ENCODE measurements at places on chromosomes 4 and X.

- DNase-seq: no peak
Measured at GRCh38 chr4:15875663-15876460, 62.7 kb downstream of the FGFBP1 start.

DNA sequence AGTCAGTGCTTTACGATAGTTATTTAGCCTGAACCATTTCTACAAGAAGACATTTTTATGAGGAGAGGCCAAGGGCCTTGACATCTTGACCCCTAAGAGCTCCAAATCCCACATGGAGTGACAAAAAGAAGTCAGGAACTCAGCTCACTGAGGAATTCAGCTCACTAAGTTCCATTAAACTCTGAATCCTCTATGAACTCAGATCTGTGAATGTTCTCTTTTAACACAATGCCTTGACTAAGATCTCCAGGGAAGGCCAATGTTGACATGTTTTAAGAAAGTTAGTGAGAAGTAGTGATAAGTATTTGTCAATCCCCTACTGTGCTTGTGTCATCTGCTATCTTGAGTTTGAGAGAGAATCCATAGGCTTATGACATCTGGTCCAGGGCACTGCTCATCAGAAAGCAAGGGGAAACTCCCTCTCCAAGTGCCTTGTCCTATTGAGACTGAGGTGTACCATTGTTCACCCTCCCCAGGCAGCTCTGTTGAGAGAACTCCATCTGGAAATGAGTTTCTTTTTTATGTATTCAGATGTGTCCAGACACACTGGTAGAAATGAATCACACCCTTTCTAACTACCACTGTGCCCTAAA, 68.7 kb upstream of the PCDH19 start:
- DNase-seq: no peak

DNA sequence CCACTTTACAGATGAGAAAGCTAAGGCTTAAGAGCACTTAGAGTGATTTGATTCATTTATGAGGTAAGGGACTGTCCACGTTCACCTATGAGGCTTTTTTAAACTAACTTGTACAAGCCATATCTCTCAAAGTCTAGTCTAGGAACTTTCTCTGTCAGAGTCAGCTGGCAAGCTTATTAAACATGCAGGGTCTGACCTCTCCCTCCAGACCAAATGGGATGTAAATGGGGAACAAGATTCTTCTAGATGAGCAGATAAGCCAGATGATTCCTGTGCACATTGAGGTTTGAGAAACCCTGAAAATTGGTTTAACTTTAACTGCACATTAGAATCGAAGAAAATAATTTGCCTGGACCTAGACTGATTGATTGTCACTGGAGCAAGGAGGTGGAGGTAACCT, 160.0 kb upstream of the SPRY1 start:
- DNase-seq: no peak

DNA sequence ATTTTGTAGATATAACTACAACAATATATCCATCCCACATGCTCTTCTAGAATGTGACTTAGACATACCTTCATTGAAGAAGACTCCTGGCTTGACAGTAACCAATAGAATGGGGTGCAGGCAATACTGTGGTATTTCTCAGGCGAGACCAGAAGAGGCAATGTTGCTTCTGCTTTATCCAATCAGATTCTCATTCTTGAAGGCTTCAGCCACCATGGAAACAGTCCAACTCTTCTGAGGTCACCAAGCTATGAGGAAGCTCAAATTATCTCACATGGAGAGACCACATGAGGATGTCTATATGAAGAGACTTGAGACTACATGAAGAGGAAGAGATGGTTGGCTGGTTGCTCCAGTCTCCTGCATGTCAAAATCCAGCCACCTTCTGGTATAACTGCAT, 469.9 kb downstream of the PCDH10 start:
- DNase-seq: no peak

- DNase-seq: no peak
Measured at GRCh38 chr4:14254252-14254651, 626.7 kb upstream of the BOD1L1 start.

DNA sequence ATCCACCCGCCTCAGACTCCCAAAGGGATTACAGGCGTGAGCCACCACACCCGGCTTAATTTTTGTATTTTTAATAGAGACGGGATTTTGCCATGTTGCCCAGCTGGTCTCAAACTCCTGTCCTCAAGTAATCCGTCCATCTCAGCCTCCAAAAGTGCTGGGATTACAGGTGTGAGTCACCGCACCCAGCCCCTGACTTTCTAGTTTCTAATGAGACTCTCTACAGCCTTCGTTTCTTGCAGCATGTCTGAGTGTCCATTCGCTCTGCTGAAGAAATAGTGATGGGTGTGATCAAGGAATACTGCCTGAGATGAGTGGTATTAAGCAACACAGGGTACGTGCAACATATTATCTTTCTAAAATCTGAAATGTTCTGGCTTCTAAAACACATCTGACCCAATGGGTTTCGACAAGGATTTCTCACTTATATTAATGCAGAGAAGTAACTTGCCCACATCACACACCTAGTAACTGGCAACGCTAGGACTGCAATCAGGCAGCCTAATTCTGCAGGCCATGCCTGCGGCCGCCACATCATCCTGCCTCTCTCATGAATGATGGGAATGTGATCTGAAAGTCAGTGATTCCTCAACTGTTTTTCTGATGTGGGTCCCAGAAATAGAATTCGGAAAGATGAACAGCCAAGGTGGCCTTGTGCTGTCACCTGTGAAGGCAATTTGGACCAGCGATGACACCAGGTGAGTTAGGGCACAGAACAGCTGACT, 74.3 kb downstream of the RBM47 start:
- no peak for DNase-seq

GRCh38 chr4:102862016-102862415, 6.8 kb upstream of the CISD2 start:
- DNase-seq: no peak

DNA sequence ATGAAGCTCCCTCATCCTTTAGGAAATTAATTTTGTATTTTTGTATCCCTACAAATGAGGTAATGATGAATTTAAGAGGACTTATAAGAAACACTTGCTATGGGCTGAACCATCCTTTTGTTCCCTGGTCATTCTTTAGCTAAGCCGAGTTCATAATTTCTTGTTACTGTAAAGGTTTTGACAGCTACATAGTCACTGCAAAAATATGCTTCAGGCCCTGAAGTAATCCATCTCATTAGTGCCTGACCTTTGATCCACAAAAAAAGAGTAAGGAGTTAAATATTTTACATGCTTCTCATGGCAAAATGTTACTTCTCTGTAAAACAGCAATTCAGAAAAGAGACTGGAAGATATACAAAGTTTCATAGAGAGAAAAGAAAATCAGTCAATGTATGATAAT, 290.6 kb upstream of the SLIT2 start:
- no peak for DNase-seq

DNA sequence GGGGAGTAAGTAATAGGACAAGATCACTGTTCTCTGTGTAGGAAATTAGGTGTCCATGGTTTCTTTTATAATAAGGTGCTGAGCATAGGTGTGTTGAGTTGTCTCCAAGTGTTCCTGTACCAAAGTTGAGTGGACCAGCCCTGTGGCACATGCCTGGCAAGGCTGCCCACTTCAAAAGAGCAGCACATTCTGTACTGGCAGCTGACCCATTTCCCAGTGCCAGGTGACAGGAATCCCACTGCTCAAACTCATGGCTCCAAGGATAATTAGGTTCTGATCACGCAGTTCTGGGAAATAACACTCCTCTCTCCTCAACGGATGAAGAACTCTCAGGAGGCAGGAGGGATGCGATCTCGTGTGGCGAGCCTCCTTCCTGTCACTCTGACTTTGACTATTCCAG, 12.8 kb upstream of the LGI2 start:
- no peak for DNase-seq

- no peak for DNase-seq
Measured at GRCh38 chr4:150518559-150518958, 63.4 kb upstream of the MAB21L2 start.

DNA sequence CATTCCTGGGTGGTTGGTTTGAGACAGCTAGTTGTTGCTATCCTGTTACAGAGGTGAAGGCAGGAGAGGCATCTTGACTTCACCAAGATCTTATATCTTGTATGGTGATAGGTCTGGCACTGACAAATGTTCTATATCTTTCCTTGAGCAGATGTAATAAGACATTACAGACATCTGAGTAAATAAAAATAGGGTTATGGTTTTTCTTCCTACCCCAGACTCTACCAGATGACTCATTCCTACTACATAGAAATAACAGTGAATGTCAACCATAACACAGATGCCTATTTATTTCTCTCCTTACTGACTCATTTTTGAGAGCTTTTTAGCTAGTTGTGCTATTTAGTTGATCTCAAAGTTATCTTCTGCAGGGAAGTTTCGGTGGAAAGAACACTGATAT, 21.9 kb downstream of the HNRNPH2 start:
- no peak for DNase-seq

GRCh38 chrX:100895365-100896075, 21.4 kb upstream of the NOX1 start:
- DNase-seq: no peak

DNA sequence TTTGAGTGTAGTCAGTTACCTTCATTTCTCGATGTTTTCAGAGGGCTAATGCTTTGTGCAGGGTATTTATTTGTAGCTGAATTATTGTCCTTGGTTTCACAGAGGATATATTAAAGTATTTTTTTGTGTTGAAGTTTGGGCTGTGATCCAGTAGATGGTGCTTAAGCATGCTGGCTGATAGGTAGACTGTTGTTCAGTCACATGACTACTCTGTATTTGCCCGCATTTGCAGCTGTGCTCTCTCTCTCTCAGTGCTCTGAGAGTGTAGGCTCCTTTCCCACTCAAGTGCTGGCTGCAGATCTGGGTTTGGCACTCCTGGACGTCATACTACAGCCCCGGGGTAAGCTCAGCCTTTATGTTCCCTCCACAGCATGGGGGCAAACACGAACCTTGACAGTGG, 21.7 kb downstream of the RAB40AL start:
- DNase-seq: no peak

- DNase-seq: no peak
Measured at GRCh38 chr4:80027611-80028010, 45.4 kb downstream of the ANTXR2 start.

GRCh38 chr4:8241895-8242696, 27.5 kb upstream of the HTRA3 start:
- DNase-seq: peak; percentile 37

GRCh38 chr4:6502147-6502546, 29.7 kb upstream of the PPP2R2C start:
- no peak for DNase-seq

DNA sequence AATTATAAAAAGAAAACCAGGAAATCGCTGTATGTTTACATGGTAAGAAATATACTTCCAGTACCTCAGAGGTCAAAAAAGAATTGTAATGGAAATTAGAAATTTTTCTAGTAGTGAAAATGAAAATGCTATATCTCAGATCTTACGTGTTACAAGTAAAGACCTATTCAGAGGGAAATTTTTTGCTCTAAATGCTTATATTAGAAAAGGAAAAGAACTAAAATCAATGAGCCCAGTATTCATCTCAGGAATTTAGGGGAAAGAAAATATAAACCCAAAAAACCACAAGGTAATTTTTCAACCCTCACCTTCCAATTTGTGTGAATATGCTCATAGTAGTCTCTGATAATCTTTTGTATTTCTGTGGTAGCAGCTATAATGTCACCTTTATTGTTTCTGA, 145.6 kb downstream of the RAP1GDS1 start:
- DNase-seq: no peak

DNA sequence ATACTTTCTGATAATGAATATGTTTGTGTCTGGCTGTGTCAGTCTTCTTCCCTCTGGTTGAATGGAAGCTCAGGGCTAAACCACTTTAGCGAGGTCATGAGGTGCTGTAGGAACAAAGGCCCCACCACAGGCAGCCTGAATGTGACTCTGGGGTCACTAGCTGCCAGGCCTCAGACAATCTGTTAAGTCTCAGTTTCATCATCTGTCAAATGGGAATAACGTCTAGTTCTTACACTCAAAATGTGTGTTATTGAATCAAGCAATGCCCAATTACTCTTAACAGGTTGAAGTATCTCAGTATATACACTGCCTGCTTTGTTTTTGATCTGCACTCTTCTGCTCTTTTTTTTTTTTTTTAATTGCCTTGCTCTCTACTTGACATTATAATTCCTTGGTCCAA, 148.6 kb downstream of the STK32B start:
- no peak for DNase-seq

GRCh38 chr4:105145156-105145902, 1.3 kb upstream of the TET2 start:
- no peak for DNase-seq

- no peak for DNase-seq
Measured at GRCh38 chrX:40467454-40467853, 113.3 kb upstream of the ATP6AP2 start.

GRCh38 chr4:138892483-138893407, 122.8 kb upstream of the NOCT start:
- no peak for DNase-seq

- no peak for DNase-seq
Measured at GRCh38 chrX:66731398-66731797, 92.5 kb upstream of the EDA2R start.

DNA sequence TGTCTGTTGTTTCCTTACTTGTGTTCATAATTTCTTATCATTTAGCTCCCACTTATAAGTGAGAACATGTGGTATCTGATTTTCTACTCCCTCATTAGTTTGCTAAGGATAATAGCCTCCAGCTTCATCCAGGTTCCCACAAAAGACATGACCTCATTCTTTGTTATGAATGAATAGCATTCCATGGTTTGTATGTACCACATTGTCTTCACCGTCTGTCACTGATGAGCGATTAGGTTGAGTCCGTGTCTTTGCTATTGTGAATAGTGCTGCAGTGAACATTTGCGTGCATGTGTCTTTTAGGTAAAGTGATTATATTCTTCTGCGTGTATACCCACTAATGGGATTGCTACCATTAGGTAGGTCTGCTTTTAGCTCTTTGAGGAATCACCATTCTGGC, 624.3 kb upstream of the EPHA5 start:
- no peak for DNase-seq

DNA sequence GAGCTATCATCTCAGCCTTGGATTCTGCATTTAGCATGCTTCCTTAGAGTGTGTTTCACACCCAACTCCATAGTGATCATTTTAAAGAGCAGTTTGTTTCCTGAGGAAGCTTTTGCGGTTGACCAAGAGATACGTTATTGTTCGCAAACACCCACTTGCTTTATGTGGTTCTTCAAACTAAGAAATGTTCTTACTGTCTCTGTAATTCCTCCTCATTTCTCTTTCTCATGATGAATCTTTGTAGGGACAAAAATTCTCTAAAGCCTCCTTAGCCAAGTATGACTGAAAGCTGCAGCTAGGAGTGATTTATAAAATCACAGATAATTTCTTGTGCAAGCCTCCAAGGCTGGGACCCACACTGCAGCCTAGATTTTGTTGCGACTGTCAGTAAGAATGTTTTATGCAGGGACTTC, 10.0 kb downstream of the TNIP3 start:
- DNase-seq: no peak

- DNase-seq: no peak
Measured at GRCh38 chrX:66023385-66024091, 16.3 kb downstream of the VSIG4 start.

GRCh38 chrX:75273483-75273882, 402 bp upstream of the UPRT start:
- DNase-seq: no peak

DNA sequence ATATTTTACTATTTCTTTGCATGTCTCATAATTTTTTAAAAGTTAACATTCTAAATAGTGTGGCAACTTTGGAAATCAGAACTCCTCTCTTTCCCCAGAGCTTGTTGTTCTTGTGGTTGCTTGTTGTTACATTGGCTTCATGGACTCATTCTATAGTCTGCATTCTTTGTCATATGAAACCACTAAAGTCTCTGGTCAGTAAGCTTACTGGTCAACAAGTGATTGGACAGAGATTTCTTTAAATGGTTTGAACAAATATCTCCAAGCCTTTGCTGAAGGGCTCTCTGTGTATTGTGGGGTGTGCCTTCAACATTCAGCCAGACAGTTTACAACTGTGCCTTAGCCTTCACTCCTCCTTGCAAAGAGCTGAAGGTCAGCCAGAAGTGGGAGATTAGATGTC, 147.2 kb downstream of the OPHN1 start:
- no peak for DNase-seq

Measured in activated CD8-positive, alpha-beta memory T cell treated with anti-CD3 and anti-CD28 coated beads for 1 hour (primary cell).